ENCODE measurements at places on chromosomes 4 and X.

DNA sequence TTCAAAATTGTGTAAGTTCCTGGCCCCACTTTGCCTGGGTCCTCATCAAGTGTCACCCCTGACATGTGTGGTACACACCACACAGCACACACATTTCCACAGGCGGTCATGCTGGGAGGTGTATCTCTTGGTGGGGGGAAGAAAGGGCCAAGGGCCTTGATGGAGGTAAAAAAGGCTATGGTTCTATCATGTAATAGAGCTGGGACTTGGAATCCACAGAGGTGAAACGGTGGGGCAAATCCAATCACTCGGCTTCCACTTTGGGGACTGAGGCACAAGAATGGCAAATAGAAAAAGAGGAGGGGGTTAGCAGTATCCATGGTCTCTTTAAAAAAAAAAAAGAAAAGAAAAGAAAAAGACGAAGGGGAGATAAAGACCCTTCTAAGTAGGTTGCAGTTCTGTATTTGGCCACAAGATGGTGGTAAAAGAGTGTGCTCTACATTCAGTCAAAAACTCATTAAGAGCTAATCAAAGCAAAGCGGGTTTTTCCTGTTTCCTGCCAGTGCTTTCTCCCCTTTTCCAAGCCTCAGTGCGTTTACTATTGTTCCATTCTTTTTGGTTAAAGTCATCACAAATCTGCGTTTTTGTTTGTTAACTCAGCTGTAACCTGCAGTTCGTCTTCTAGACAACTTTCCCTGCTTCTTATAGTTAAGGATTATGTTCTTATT, 37.0 kb upstream of the ATP6AP2 start:
- DNase-seq: peak; percentile 54

- DNase-seq: no peak
Observed at GRCh38 chrX:111270339-111270738, at the start of gene CAPN6. Gene CAPN6, minus strand, starts transcription at chrX:111270483. Its CDS starts 6,547 bp downstream, at chrX:111263936.

DNA sequence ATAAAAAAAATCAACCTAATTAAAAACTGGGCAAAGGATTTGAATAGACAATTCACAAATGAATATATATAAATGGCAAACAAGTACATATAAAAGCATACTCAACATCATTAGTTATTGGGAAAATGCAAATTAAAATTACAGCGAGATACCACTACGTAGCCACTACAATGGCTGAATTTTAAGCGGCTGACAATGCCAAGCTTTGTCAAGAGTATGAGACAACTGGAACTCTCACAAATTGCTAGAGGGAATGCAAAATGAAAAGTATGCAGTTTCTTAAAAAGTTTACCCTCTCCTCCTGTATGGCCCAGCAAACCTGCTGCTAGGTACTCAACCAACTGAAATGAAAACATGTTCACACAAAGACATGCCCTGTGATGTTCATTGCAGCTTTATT, 34.8 kb downstream of the ZFP42 start:
- peak; percentile 40 for DNase-seq

DNA sequence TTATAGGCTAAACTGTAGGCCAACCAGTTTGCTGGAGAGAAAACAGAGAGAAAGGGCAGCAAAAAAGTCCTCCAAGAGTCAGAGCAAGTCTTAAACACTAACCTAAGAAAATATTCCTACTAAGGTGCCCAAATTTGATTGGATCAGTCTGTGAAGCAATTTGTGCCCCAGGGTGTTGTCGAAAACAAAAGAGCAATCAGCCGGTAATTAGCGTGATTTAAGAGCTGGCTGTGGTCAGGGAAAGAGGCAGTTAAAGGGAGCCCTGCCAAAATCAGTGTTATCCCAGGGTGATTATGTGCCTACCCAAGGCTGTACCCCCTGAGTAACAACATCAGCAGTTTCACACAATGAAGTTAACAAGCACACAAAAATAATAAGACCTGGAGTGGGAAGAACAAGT, 6.4 kb upstream of the BRWD3 start:
- no peak for DNase-seq

DNA sequence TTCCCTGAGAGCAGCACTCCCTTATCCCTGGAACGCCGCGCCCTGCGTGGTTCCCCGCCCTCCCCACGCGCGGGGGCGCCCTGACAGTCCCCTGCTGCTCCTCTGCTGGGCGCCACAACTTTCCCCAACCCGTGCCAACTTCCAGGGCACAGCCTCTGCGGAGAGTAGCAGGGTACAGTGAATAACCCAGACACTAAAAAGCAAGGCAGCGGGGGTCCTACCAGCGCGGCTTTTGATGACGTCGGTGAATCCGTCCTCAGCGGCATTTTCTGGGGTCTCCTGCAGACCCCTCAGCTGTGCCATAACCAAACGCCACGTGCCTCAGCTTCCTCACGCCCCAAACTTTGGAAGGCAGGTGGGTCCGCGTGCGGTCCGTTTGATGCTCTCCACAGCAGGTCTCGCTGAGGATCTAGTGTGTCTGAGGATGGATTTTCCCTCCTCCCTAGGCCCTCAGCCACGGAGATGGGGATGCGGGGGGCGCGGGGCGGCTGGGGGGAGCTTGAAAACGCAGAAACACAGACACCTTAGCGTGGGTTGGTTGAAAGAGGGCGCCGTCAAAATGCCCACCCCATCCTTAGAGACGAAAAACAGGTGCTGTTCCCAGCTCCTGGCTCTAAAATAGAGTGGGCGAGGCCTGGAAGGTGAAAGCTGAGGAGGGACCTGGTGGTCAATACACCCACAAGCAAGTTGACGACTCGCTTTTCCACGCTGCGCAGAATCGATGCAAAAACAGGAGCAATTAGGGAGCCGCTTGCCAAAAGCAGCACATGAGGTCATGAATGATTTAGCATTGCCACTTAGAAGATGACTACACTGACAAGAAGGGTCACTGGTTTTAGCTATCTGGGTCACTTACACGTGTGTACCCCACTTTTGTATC, 405.6 kb downstream of the FAM47A start:
- no peak for DNase-seq

DNA sequence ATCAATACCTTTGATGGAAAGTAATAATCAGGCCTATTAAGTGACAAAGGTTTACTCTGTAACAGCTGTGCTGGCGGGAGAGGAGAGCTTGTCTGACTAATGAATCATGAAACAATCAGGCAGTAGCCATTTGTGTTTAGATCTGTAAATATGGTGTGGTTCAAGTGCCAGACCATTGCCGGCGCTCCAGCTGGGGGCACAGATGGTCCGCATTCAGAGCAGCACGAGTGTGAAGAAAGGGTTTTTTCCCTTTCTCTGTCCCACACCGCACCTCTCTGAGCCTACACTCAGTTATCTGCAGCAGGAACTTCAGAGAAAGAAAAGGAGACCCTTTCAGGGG, 111.3 kb upstream of the PAQR3 start:
- no peak for DNase-seq

- DNase-seq: no peak
Observed at GRCh38 chr4:105924341-105924740, 29.1 kb downstream of the NPNT start.

DNA sequence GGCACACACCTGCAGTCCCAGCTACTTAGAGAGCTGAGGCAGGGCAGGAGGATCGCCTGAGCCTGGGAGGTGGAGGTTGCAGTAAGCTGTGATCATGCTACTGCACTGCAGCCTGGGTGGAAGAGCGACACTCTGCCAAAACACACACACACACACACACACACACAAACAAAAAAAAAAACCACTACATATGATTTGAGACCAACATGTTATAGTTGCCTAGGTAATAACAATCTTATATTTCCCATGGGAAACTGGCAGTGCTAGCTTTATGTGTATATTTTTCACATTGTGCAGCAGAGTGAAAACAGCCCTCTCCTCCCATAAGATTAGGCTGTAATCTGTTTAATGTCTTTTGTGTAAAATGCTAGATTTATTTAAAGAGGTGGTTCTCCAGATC, 3.1 kb upstream of the FAM241A start:
- no peak for DNase-seq

- peak; percentile 74 for DNase-seq
Observed at GRCh38 chr4:109702950-109703663, at the start of gene CASP6. Gene CASP6, minus strand, starts transcription at chr4:109703445. Its CDS starts 50 bp downstream, at chr4:109703395.

DNA sequence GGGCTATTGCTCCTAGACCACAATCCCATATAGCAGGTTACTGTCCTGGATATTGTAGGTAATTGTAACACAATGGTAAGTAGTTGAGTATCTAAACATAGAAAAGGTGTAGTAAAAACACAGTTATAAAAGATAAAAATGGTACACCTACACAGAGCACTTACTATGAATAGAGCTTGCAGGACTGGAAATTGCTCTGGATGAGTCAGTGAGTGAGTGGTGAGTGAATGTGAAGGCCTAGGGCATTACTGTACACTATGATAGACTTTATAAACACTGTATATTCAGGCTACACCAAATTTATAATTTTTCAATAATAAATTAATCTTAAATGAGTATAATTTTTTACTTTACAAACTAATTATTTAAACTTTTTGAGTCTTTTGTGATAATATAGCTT, 425.7 kb downstream of the PABPC4L start:
- DNase-seq: no peak

DNA sequence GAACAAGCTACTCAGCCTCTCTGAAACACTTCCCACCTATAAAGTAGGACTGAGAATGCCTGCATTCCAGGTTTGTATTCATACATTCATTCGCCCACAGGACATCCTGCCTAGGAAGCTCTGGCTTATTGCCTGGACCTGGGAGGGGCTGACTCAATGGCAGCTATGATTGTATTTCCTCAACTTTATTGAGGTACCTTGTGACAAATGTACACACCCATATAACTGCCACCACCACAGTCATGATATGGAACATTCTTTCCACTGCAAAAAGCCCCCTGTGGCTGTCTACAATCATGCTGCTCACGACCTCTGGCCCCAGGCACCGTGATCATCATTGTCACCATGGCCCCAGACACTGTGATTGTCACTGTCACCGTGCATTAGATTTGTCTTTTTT, 68.3 kb downstream of the ABLIM2 start:
- DNase-seq: no peak

DNA sequence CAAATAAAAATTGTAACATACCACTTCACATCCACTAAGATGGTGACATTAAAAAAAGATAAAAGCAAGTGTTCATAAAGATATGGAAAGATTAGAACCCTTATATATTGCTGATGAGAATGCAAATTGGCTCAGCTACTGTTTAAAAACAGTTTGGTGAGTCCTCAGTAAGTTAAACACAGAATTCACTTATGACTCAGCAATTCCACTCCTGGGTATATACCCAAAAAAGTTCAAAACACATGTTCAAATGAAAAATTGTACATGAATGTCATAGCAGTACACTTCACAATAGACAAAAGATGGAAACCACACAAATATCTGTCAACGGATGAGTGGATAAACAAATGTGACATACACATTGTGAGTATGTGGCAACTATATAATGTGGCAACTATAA, 39.0 kb downstream of the GABRA3 start:
- DNase-seq: no peak

- peak; percentile 34 for DNase-seq
Observed at GRCh38 chr4:157225096-157225495, 4.6 kb downstream of the GRIA2 start.

DNA sequence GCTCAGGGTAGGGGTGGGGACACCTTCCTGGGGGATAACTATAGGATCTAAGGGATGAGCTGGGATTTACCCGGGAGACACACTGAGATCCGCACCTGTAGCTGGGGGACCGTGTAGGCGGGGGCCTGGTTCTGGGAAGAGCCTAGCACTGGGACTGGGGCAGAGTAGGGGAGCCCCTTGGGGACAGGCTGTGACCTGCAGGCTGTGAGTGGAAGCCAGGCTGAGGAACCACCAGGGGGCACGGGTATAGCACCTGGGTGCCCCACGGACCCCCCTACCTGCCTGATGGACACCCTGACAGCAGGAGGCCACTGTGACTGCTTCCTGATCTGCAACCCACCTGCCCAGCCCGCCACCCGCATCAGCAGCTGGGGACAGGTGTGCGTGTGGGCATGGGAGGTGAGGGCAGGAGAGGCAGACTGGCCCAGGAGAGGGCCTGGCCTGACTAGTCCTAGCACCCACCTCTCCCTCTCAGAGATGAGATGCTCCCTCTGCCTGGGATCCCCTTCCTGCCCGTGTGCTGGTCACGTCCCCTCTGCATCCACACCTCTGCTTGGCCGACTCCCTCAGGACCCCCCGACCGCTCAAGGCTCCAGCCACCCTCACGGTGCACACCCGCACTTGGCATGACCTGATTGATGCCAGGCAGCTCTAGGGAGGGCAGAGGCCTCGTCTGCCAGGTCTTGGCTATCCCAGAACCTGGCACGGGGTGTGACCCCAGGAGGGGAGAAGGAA, 94.2 kb upstream of the NKX1-1 start:
- no peak for DNase-seq

DNA sequence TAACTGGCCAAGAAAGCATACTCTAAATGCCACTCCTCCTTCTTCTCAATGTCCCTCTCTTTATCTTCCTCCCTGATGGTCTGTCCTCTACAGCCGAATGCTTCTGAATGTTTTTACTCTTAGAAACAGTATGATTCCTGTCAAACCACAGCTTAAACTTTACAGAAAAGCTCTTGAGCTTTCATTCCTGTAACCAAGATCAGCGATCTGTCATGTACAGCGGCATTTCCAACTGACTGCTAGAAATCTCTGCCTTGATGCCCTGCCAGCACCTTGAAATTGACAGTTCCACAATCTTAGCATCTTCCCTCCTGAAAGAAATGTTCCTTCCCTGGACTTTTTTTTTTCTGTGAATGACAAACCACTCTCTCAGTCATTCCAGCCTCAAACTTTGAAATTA, 11.5 kb upstream of the GATB start:
- DNase-seq: no peak

DNA sequence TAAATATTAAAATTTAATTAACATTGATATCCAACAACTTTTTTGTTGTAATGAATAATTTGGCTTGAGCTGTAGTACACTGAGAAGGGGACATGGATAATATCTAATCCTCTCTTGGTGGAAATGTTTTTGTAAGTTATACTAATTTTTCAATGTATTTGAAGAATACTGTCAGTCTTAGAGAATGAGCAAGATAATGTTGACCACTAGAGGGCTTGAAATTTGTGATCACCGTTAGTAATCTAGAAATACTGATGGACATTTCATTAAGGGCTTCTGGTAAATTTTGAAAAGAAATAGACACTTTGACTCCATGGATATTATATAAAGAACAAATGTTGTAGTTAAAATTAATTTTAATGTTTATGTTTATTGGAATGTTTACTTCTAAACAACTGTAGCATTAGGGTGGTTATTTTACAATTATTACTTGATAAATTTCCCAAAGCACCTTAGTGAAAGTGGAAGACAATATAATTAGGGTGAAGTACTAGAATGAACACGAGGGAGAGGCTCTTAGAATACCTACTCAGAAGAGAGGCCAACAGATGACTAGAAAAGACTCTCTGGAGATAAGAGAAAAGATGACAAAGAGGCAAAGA, 20.0 kb upstream of the CAMK2D start:
- DNase-seq: peak; percentile 24

DNA sequence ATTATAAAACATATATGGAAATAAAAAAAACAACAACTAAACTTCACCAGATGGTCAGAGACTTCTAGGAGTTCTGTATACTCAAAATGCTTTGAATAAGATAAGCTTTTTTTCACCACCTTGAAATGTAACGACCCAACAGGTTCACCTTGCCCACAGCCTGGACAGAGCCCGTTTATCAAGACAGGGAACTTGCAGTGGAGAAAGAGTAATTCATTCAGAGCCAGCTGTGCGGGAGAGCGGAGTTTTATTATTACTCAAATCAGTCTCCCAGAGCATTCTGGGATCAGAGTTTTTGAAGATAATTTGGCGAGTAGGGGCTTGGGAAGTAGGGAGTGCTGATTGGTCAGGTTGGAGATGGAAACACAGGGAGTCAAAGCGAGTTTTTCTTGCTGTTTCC, 38.5 kb downstream of the AGA start:
- no peak for DNase-seq

Data from midbrain (tissue), 1 donor.